ENCODE measurements at places on chromosomes 12 and 14.

DNA sequence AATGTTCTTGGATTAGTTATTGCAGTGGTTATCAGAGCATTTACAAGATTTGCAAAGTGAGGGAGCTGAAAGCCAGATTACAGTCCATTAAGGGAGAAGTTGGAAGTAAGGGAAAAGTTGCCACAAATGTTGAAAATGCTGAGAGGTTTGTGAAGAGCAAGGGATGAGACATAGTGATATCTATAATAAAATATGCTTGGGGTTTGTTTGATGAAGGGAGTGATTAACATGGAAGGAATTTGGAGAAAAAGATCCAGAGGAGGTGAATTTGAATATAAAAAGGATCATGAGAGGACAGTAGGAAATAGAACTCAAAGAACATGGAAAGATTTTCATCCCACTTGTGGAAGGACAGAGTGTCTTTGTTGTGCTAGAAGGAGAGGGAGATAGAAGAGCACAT lies 19.3 kb upstream of the CCER1 start:
- no peak for DNase-seq

DNA sequence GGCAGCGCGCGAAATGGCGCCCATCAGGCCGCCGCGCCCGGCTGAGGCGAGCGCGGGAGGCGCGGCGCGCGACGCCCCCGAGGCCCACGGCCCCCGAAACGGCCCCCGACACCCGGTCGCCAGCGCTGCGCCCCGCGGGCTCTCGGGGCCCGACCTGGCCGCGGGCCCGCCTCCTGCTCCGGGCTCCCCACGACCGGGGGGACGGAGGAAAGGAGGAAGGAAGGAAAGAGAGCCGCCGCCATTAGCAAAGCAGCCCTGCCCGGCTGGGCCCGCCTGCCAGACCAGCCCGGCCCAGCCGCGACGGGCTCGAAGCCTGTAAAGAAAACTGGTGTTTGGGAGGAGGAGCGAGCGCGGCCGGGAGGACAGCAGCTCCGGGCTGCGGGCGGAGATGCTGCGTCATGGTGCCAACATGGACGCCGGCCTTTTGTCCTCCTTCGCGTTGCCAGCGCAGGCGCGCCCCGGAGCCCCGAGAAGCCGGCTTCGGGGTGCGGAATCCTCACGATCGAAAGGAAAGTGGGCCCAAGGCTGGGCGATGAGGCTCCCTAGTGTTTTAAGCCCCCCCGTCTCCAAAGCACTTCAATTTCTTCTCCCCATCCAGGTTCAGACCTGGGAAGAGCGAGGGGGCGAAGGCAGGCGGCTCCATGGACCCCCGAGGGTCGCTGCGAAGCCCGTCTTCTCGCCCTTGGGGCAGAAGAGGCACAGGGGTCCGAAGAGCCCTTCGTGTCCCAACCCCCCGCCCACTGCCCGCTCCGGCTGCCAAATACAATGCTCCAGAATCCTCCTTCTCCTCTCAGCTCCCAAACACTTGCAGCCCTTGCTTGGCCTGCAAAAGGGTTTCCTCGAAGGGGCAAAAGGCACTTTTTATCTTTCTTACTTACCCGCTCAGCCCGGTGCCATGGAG lies 2.9 kb upstream of the SETD1B start:
- no peak for DNase-seq

GRCh38 chr14:65334765-65335410 lies 77.6 kb upstream of the FUT8 start:
- DNase-seq = no peak

DNA sequence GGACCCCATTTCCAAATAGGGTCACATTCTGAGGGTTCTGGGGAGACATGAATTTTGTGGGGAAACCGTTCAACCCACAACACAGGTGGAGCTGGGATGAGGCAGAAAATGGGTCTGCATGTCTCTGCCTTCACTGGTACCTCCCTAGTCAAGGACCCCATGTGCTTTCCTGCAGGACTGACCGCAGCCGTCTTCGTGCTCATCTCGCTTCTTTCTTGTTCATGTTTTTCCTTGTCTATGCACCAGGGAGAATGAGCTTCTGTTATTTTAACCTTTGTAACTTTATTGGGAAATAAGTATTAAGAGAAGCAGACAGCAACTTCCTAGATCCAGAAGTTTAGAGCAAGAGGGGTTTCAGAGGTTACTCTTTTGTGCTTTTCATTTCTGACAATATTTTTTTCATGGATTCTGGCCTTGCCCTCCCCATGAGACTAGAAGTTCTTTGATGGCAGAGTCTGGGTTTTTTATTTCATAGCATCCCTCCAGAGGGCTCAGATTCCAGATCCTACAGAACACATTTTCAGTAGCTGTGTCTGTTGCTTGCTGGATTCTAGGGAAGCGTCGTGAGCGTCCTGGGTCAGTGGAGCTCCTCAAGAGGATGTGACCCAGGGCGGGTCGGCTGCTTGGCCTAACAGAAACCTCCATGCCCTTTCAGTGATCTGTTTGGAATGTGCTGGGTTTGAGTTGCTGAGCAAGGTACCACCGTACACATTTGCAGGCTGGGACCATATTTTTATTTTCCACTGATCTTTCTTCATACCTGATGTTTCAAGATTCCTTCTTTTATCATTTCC lies 104.2 kb downstream of the ADGRD1 start:
- no peak for DNase-seq

GRCh38 chr12:78671295-78671694 lies 193.3 kb upstream of the SYT1 start:
- no peak for DNase-seq

GRCh38 chr14:68104518-68104917 lies 284.9 kb downstream of the RAD51B start:
- no peak for DNase-seq

DNA sequence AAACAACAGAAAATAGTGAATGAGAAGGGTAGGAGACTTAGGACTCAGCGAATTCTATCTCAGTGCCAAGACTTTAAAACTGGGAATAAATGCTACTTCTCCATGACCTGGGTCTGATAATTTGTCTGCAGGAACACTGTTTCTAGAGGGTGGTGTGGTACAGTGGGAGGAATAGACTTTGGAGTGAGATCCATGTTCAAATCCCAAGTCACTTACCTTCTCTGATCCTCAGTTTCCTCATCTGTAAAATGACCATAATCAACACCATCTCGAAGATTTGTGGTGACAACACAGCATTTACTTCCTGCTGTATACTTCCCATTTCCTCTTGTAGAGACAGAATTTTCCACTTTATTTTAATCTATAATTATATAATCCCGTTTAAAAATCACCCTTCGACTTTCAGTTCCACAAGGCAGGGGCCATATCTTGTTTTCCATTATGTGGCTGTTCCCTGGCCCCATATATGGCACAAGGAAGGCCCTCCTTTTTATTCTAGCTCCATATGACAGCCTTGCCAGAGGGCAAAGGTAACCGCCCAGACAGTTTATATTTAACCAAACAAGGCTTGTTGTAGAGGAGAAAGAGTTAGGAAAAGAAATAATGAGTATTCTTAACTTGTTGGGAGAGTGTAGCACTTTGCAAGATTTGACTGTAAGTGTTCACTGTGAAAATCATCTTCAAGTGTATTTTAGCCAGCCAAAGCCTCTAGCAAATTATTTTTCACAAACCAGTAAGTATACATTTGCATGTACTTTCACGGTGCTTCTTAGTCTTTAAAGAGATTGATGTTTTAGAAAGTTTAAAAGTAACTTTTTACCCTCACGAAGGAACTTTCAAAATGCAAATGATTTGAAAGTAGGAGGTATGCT lies 243.1 kb downstream of the AKAP6 start:
- no peak for DNase-seq

DNA sequence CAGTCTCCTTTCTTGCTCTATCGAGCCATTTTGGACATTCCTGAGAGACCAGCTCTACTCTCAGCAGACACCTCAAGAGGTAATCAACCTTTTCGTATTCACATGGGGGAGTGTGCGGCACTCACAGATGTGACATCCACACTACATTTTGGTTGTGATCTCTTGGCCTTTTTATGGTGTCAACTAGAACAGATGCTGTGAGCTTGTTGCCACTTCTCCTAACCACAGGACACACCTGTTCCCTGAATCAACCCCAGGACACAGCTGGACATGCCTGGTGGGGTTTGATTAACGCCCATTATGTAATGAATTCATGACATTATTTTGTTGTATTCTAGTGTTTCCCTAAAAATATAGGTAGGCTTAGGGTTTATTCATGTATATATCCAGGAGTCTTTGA lies 1143.6 kb downstream of the TMEM121 start:
- no peak for DNase-seq

DNA sequence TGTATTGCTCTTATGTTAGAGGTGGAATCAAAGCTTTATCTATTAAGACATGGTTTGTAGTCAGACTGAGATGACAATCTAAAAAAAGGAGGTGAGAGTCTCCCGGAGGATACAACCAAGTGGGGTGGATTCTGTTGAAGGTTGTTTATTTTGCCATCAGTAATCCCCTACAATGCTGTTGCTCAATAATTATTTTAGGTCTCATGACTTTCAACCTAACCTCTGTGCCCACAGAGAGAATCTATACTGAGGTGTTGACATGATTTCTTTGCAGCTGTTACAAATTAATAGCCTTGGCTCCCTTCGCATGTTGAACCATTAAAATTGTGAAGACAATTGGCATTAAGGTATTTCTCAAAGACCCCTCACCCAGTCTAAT lies 28.7 kb upstream of the FOS start:
- DNase-seq = no peak

DNA sequence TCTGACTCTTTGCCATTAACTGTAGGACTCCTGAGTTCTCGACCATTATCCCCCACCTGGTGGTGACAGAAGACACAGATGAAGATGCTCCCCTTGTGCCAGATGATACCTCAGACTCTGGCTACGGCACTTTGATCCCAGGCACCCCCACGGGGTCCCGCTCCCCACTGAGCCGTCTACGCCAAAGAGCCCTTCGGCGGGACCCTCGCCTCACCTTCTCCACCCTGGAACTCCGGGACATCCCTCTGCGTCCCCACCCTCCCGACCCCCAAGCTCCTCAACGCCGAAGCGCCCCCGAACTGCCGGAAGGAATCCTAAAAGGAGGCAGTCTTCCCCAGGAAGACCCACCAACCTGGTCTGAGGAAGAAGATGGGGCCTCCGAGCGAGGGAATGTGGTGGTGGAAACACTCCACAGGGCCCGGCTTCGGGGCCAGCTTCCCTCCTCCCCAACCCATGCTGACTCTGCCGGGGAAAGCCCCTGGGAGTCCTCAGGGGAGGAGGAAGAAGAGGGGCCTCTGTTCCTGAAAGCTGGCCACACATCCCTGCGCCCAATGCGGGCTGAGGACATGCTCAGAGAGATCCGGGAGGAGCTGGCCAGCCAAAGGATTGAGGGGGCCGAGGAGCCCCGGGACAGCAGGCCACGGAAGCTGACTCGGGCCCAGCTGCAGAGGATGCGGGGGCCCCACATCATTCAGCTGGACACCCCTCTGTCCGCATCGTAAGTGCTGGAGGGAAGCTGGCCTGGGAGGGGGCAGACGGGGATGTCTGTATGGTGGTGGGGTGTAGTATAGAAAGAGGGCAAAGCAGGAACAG lies 14.4 kb downstream of the TNFRSF1A start:
- DNase-seq = no peak

DNA sequence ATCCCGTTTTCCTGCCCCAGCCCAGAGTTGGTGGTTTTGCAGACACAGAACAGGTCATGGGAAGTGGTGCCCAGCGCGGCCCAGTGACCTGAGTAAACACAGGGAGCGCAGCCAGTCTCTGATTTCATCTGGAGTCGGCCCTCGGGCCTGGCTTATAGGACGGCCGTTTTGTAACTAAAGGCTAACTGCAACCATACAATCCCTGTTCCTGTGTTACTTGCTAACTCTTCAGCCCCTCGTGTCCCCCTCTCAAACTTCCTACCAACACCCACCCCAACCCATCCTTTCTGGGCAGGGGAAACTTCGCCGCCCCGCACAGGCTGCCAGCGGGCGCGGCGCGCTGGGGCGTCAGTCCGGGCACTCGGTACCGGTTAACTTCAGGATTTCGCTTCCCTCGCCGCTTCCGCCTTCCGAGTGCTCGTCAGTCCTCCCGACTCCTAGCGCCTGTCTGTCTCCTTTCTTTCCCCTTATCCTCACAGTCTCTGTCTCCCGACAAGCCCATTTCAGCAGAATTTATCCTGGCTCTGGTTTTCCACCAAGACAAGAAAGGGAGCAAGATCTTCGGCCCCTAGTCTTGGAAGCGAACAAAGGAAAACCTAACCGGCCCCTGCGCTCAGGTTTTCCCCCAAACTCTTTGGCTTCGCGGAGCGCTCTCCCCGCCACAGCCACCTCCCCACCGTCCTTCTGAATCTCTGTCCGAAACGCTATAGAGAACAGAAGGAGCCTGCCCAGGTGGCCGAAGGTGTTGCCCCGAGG lies 2.0 kb downstream of the SIX1 start:
- no peak for DNase-seq

DNA sequence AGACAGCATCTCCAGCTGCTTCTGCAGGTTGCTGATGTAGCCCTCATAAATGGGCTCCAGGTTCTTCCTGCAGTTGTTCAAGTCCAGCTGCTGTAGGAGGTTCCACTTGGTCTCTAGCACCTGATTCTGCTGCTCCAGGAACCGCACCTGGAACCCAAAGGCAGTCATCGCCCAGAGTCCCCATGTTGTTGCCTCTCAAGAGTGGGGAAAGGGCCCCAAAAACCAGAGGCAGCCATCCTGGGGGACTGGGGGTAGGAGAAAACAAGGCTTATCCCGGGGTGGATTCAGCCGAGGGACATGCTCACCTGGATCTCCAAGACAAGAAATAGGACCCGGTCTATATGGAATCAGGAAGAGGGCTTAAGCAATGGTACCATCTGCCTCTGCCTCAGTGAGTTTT lies 2.3 kb downstream of the KRT72 start:
- no peak for DNase-seq

DNA sequence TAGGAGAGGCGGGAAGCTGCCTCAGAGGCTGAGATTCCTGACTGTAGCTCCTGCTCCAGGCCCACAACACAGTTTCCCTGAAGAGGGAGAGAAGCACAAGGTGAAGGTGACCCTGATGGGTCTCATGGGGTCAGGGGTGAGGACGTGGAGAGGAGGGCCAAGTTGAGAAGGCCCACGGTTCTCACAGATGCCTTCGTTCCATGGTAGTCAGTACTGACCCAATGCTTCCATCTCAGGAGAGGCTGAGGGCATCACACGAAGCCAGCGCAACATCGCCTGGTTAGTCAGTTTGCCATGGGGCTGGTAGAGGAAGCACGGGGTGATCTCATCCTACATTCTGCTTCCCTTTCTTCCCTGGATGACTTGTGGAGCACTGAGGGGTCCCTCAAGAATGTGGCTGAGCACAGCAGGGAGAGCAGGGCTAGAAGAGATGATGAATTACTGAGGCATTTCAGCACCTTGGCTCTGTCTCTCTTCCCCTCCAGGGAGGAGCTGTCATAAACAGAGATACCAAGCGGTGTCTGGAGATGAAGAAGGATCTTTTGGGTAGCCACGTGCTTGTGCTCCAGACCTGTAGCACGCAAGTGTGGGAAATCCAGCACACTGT lies 51.9 kb downstream of the GALNT8 start:
- no peak for DNase-seq

DNA sequence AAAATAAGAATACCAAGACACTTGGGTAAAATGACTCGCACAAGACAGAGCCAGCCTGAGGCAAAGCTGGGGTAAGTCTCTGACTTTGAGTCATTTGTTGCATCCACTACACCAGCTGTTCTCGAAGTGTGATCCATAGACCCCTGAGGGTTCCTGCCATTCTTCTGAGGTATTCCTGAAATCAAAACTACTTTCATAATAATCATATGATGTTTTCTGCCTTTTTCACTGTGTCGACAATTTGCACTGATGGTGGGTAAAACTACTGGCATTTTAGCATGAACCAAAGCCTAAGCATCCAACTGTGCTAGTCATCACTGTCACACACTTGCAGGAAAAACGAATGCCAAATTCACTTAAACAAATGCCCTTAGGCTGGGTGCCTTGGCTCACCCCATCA lies 135.5 kb upstream of the FUT8 start:
- no peak for DNase-seq
